Lung (tissue), 17 donors: ENCODE measurements at places on chromosomes 6 and 20. TPM values are rescaled to one million over a fixed set of nuclear protein-coding genes. Genes with fewer than 3 reads are reported as not detected.

The PROKR2 gene
- not detected for total RNA-seq

The SLC22A2 gene
- total RNA-seq, result not detected

The NR2E1 gene
- not detected for total RNA-seq

The XPO5 gene
- total RNA-seq, result 30.1 TPM

The RWDD2A gene
- 2.8 TPM for total RNA-seq

The EFCAB8 gene
- total RNA-seq, result 0.57 TPM

The BMP2 gene
- total RNA-seq, result 28.8 TPM

The DBNDD2 gene
- 61.1 TPM for total RNA-seq

The FAM184A gene
- 18.7 TPM for total RNA-seq
